Activated CD4-positive, alpha-beta T cell treated with anti-CD3 and anti-CD28 coated beads, Interleukin-2, amount 50 U/mL, for 24 hours (primary cell): ENCODE measurements at places on chromosomes 4 and X.

- DNase-seq = no peak
Observed at GRCh38 chr4:126174627-126175026, 859.9 kb downstream of the FAT4 start.

DNA sequence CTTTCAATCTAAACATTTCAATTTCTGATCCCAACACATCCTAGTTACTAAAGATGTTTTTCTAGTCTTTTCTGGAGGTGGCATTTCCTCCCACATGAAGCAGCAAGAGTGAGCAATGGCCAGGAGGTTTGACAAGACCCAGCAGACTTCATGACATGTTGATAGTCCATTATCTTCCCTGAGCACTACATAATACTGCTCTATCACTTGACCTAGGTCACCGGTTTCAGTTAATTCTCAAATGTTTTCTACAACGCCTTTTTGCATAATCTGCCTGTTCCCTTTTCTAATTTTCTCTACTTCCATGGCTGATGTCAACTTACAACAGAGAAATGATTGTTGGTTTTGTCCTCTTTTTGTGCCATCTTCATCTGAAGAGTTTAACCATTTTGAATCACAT is 62.0 kb upstream of the GPRIN3 start:
- no peak for DNase-seq

- peak; percentile 30 for DNase-seq
Observed at GRCh38 chrX:17654116-17654515, 83.2 kb upstream of the SCML1 start.

DNA sequence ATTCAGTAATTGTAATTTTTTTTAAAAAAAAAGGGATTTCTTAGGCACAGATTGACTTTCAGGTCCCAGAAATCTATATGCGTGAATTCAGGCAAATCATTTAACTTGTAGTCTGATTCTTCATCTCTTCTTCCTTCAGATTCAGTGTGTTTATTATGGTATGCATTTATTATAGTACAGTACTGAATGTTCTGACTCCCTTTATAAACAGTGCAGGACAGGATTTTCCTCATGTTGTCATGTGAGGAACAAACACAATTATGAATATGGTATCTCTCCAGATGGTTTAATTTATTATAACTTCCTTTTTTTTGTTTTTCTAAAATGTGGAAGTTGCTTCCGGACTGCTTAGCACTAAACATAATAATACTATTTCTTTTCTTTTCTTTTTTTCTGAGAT is 54.2 kb downstream of the RPS3A start:
- no peak for DNase-seq

DNA sequence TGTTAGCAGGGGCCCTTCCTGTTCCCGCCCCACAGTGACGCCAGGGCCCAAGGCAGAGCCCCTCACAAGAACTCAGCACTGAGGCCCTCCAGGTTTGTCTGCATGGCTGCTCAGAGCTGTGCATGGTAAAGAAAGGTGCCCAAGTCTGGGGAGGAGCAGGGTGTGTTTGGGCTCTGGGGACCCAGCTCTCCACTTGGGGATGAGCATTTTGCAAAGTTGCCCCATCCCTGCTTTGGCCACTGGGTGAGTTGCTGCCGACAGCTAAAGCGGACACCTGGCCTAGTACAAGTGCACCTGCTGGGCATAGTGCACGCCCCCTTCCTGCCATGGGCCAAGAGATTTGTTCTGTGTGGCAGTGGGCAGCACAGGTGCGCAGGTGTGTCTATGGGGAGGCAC is 2.0 kb upstream of the MXD4 start:
- no peak for DNase-seq

GRCh38 chr4:4724321-4724720 is 135.1 kb upstream of the MSX1 start:
- DNase-seq = no peak

- DNase-seq = no peak
Observed at GRCh38 chr4:100295792-100296191, 105.5 kb upstream of the DDIT4L start.

GRCh38 chr4:31647786-31648185 is 927.6 kb downstream of the PCDH7 start:
- DNase-seq = no peak

DNA sequence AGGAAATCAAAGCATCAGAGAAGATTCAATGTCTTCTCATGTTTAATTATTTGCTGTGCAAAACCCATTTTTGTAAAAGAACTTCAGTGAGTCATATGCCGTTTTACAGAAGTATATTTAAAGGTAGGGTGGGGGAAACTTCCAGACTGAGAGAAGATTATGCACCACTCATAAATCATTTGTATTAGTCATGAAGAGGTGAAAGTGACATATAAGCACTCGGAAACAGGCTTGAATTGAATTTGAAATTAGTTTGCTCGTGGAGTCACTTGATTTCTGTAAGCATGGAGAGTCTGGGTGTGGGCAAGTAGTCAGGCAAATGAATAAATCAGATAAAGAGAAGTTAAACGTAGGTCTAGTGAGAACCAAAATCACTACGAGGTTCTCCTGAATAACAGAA is 335.1 kb downstream of the ANK2 start:
- DNase-seq = no peak

GRCh38 chrX:36961590-36961989 is 46.6 kb upstream of the FAM47C start:
- no peak for DNase-seq

- DNase-seq = no peak
Observed at GRCh38 chr4:38943343-38943742, 75.7 kb downstream of the FAM114A1 start.

DNA sequence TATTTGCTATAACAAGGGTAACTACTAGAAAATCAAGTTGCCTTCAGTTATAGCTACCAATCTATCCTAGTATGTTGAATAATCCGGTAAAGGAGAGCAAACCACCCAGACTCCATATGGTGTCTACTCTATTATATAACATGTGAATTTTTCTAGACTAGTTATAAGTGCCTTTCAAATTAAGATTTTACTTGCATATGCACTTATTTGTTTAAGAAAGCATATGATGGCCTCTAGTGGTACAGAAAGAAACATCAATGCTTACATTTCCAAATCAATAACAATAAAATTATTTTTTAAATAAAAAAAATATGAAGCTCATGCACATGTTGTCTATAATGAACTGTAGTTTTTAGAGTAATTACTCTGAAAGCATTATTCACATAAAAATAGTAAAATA is 1516.4 kb upstream of the PABPC4L start:
- no peak for DNase-seq

DNA sequence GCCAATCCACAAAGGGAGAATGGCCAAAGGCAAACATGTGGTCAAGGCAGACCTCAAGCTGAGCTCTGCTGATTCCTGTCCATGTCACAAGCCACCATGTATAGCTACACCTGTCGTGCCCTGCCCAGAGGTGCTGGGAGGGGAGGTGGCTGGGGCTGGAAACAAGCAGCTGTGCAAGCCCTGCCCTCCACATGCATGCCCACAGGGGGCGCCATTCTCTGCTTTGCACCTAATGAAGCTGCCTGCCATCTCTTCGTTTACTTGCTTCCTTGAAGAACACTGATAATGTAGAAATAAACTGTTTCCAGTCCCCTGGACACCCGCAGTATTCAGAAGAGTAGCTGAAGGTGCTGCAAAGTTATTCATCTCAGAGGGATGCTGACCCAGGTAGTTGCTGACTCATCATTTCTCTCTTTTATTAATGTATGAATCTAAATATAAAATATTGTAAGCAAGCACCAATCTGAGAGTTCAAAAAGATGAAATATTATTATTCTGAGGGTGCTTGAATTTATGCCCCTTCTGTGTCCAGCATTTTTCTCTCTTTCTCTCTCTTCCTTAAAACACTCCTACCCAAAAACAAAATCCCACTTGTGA is 278.6 kb downstream of the ADGRA3 start:
- DNase-seq = peak; percentile 17

GRCh38 chrX:25166546-25166945 is 150.8 kb upstream of the ARX start:
- no peak for DNase-seq

- DNase-seq = no peak
Observed at GRCh38 chr4:174583056-174583455, 60.8 kb upstream of the HPGD start.
